ENCODE measurements at places on chromosomes 5 and 9.

DNA sequence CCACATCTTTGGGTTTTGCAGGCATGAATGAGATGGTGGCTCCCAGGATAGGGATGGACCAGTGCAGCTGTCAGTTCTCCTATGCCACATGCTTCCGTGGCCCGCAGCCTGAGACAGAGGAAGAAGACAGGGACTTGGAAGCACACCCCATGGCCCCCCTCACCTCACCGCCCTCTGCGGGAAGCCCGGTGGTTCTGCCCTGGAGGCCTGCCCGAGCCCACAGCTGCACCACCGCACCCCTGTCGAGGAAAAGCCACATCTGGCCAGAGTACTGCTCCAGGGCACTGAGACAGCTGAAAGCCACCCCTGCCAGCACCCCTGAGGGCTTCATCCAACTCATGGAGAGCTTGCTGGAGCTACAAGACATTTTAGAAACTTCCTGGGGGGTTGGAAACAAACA is 7.6 kb upstream of the TRMT10B start:
- DNase-seq, result no peak

GRCh38 chr5:162163663-162164062 is 96.1 kb downstream of the GABRG2 start:
- DNase-seq, result no peak

DNA sequence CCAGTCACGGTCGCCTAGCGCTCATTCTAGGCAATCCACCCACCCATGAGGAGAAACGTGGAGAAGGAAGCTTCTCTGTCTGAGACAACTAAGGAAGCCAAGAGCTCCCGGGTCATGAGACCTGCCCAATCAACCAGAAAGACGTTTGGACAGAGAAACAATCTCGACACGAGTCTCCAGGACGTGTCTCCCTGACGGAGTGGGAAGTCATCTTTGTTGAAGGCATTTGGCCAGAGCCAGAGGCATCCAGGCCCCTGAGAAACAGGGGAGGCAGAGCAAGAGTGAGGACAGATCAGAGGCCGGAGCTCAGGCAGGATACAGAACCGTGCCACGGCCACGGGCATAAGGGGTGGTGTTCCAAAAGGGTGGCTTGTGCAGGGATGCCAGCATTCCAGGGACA is 479.0 kb downstream of the SPATA31A7 start:
- DNase-seq, result no peak

DNA sequence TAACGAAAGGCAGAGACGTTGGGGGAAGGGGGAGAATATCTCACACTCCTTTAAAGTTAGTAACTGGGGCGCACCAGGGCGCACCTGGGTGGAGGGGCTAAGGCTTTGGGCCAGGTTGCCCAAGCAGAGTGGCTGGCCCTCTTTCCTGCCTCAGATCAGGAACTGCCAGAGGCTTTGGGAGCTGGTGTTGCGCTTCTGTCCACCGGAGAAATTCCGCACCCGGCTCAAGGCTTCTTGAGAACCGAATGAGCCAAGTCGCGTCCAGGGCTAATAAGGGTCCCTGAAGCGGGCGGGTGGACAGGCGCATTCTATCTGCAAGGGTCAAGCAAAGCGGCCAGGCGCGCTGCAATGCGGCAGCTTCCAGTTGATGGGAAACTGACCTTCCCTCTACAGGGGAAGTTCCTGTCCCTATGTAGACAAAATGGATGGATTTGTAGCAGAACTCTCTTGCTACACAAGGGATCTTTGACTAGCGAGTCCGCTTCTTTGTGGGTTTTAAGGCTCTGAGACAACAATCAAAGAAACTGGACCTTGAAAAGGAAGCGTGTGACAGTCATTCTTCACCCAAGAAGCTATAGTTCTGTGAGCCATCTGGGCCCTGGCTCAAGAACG is 5.5 kb downstream of the PAX5 start:
- no peak for DNase-seq

GRCh38 chr5:33892620-33893137 is 889 bp upstream of the ADAMTS12 start:
- no peak for DNase-seq

- DNase-seq, result no peak
Observed at GRCh38 chr9:133351908-133352634, 4.1 kb downstream of the RPL7A start.

DNA sequence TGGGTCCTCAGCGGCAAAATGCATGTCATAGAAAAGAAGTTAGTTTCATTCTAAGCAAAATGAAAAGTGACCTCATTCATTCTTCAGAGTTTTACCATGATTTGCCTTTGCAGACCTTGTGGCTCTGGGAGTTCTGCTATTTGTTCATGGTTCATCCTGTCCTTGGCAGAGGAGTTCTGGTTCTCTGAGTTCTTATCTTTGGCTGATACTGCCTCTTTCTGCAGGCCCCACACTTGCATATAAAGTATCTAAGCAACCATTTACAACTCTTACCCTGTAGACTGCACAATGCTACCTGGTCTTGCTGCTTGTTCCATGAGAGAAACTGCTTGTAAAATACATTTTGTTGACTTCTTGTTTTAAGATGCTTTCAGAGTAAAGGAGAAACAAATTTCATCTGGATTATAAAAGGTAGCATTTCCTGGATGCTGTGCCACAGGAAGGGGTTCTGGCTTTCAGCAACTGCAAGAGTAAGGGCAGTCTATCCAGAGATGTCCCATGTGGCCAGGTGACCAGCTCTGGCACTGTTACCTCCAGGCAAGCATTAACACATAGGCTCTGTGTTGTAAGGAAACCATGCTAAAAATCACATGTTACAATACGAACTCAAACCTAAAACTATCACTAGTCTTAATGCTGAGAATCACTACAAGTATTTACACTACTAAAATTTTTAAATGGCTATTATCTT is 513.2 kb downstream of the SPOCK1 start:
- no peak for DNase-seq

Data from activated CD4-positive, alpha-beta T cell treated with anti-CD3 and anti-CD28 coated beads for 4 hours (primary cell).